ENCODE measurements at places on chromosomes 3 and 15.

DNA sequence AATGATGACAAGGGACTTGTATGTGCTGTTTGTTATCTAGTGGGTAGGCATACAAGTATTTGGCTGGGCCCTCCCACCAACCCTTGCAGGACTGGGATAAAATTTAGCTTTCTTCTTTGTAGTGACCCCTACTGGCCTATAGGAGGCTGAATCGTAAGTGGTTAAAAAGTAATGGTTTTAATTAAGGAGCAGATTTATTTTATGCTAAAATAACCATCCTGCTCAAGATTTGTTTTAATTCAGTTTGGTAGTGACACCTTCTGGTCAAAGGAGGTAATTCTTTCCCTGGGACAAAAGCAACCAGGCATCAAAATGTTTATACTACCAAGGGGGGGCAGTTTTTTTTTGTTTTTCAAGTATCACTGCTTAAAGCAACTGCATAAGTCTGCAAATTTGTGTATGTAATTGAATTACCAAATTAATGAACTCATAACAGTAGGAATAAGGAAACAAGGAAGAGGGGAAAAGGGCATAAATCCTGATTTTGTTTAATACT is 70.7 kb downstream of the TOP2B start:
- DNase-seq: no peak

- DNase-seq: no peak
Observed at GRCh38 chr15:67472957-67473356, 48.0 kb upstream of the C15orf61 start.

GRCh38 chr15:87118435-87118834 is 1038.8 kb downstream of the AGBL1 start:
- no peak for DNase-seq

- peak; percentile 29 for DNase-seq
Observed at GRCh38 chr3:56303487-56303886, 164.8 kb downstream of the ERC2 start.

- DNase-seq: no peak
Observed at GRCh38 chr3:47022641-47023071, 43.2 kb downstream of the NBEAL2 start.

DNA sequence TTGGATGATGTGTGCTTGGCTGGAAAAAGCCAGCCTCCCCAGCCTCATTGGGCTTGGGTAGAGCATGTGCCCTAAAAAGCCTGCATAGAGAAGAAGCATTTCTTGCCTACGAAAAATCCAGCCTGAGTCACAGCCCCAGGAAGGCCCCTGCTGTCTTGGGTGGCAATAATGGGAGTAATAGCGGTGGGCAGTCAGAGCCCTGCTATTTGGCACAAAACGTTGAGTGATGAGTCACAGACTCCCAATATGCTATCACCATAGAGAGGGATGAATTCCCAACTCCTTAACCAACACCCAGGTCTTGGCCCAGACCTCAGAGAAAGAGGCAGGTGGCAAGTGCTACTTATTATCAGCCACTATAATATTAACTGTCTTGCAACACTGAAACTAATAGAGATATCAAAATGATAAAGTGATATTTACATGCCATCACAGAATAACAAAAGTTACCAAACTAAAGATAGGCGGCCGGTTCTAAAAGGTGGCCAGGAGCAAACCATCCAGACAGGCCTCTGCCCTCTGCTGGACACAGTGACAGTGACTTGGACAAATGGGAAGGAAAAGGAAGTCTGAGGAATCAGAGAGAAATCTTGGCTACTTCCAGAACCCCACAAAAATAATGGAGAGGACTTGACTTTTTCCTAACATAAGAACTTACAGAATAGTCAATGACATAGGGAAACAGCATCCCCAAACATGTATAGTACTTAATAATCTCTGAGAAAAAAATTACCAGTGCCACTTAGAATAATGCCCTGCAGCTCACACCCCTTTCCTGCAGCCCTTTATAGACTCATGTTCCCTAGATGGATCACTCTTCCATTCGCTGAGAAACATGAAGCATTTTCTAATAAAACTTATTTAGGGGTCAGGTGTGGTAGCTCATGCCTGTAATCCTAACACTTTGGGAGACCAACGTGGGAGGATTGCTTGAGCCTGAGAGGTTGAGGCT is 51.9 kb upstream of the MUC13 start:
- DNase-seq: no peak

DNA sequence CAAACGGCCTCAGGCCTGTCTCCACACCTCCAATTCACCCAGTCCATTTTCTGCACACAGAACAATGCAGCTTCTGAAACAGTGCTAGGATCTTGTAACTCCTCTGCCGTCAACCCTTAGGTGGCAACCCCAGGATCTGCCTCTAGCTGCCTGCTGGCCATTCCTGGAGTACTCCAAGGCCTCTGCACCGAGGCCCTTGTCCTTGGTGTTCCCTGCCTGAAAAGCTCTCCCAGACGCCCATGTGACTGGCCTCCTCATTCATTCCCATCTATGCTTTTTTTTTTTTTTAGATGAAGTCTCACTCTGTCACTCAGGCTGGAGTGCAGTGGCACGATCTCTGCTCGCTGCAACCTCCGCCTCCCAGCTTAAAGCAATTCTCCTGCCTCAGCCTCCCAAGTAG is 18.3 kb downstream of the RAB43 start:
- no peak for DNase-seq

DNA sequence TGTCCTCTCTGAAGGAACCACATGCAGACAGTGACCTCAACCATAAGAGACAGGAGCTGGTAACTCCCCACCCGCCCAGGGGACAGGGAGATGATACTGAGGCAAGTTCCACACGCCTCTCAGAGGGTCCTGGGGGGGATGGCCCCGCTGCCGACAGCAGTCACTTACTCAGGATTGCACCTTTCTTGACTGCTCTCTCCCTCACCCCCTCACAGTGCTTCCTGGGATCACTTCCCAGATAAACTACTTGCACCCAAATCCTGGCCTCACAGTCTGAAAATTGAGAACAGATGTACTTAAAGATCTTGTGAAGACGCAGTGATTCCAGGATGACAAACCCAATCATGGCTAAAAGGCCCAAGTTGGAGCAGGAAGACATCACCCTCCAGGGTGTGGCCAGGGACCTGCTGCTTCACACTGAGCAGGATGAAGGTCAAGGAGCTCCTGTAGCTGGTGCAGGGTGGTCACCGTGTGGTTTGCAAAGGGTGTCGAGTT is 207.6 kb downstream of the ADAMTS17 start:
- no peak for DNase-seq

DNA sequence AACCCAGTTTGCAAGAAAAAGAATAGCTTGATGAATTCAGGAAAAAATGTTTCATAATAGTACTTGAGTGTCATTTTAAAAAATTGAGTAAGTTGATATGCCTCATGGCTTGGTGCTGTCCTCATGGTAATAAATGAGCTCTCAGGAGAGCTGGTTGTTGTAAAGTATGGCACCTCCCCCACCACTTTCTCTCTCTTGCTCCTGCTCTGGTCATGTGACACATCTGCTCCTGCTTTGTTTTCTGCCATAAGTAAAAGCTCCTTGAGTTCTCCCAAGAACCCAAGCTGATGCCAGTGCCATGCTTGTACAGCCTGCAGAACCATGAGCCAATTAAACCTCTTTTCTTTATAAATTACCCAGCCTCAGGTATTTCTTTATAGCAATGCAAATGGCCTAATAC is 108.8 kb upstream of the CRBN start:
- no peak for DNase-seq

GRCh38 chr15:65978110-65978509 is 108.8 kb downstream of the RAB11A start:
- DNase-seq: no peak

GRCh38 chr15:59232476-59232875 is 25.8 kb downstream of the LDHAL6B start:
- no peak for DNase-seq

GRCh38 chr3:86562090-86562489 is 428.9 kb downstream of the VGLL3 start:
- no peak for DNase-seq

DNA sequence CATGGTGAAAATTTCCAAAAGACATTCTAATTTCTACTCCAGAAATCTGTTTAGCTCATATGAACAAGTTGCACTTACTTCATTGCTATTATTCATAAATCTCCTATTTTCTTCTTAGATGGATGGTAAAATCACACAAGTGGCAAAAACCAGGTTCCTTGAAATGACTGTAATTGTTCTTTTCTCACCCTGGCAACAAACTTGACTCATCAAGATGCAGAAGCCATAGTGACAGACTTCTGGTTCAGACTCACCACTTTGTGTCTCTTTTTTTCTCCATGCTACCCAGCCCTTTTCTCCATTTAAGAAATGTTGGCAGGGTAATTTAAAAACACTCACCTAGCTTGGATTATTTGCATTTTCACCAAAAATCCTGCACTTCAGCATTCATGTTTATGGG is 82.1 kb downstream of the LRRC28 start:
- no peak for DNase-seq

DNA sequence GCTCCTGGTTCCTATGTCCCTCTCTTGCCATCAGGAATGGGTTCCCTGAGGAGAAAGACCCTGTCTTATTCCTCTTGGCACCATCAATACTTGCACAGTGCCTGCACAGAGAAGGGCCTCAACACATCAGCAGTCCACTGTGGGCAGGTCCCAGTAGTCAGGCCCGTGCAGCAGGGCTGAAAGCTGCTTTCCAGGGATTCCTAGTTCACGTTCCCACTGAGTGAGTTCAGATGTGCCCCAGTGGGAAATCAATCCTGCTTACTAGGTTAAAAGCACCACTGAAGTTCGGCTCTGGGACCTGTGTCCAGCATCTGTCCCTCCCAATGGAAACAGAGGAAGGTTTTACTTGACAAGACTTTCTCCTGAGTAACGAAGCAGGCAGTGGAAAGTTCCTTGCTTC is 15.7 kb downstream of the RAB43 start:
- DNase-seq: no peak

GRCh38 chr3:45180051-45180450 is 33.9 kb upstream of the CDCP1 start:
- no peak for DNase-seq

GRCh38 chr15:76973362-76973743 is 21.6 kb upstream of the PSTPIP1 start:
- peak; percentile 82 for DNase-seq

DNA sequence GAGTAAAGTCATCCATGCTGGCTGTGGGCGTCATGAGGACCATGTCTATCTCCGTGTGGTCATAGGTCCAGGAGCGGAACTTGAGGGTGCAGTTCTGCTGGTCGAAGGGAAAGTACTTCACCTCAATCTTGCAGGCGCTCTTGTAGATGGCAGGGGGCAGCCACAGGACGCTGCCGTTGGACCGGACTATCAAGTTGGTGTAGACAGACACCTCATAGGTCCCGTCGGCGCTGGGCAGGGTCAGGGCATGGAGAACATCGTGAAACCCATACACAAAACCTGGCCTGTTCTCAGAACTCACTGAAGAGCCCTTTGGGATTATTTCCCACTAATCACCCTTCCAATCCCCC is 8.9 kb upstream of the CHRNA3 start:
- no peak for DNase-seq

- no peak for DNase-seq
Observed at GRCh38 chr15:73686781-73687256, 2.6 kb downstream of the CD276 start.

Data from activated CD4-positive, alpha-beta memory T cell treated with anti-CD3 and anti-CD28 coated beads for 36 hours (primary cell).